ENCODE measurements at places on chromosomes 2 and 18.

- DNase-seq: no peak
Observed at GRCh38 chr2:28175028-28175427, 217.6 kb upstream of the FOSL2 start.

GRCh38 chr2:113703386-113704299, 52.8 kb downstream of the SLC35F5 start:
- DNase-seq: no peak

DNA sequence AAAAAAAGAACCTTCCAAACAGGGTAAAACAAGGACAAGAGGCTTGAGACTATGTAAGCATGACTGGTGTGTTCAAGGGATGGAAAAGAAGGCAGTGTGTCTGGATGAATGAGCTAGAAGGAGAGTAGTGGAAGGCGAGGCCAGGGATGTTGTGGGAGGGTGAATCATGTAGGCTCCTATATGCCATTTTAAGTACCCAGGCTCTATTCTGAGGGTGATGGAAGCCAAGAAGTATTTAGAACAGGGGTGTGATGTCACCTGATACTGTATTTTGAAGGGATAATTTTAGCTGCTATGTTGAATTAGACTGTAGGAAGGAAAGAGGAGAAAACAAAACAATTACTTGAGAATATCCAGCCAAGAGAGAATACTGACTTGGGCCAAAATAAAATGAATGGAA, 524.7 kb upstream of the CRIM1 start:
- DNase-seq: no peak

DNA sequence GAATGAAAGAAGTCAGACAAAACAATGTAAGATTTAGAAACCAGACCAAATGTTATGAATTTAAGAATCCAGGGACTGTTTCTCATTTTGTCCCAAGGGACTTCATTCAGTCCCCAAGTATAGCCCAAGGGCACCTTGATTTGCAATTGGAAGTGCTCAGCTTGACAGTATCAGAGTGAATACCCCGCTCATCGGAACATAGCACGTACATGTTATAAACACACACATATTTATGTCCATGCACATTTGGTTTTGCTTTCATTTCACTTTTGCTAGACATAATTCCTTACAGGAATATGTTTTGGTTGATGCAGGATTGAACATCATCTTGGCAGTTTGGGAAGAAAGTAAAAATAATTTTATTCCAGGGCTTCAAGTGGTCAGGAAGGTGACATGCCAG, 100.2 kb downstream of the PID1 start:
- no peak for DNase-seq

DNA sequence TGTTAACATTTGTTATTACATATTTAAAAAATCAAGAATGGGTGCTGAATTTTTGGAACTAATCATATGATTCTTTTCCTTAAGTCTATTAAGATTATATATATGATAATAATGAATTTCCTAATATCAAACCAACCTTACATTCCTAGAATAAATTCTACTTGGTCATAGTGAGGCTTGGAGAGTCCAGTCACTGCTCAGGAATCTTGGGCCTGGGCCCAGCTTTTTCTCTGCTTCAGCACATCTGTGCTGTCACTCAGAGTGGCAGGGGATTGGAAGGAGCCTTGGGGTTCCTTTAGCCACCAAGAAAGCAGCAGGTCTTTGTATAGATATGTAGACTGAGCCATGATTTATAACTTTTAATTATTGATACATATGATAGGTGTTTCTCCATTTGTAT, 19.9 kb upstream of the ZAP70 start:
- DNase-seq: no peak

GRCh38 chr2:9219027-9219445, 12.4 kb downstream of the ASAP2 start:
- no peak for DNase-seq

- DNase-seq: no peak
Observed at GRCh38 chr2:127860130-127860529, 2.2 kb upstream of the POLR2D start.

DNA sequence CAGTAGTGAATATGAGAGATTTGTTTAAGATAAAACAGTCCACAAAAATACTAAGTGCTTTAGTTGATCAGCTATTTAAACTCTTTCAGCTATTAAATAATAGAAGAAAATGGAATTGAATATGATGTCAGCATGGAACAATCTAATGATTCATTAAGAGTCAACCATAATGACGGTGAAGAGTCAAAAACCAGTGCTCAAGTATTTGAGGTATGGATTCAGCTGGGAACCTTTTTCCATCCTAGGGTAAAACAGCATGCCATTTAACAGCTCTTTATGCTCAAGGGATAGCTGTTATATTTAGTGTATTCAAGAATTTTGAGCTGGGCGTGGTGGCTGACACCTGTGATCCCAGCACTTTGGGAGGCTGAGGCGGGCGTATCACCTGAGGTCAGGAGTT, 29.7 kb downstream of the CARF start:
- no peak for DNase-seq

DNA sequence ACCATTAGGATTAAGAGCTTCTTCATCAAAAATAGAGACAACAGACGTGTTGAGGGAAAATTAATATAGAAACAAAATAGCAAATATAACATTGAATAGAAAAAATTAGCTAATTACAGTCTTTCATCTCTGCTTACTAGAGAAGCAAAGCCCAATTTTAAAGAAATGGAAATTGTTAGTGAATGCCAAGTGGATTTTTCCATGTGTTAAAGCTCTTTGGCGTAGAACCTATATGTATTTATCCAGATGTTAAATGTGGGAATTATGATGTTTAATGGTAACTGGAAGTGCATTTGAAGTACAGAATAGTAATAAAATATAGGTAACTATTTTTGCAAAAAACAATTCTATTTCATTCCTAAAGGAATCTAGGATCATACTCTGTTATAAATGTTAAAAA, 212.0 kb upstream of the COL3A1 start:
- DNase-seq: no peak

GRCh38 chr2:70128005-70128404, 40.7 kb downstream of the PCBP1 start:
- DNase-seq: no peak

DNA sequence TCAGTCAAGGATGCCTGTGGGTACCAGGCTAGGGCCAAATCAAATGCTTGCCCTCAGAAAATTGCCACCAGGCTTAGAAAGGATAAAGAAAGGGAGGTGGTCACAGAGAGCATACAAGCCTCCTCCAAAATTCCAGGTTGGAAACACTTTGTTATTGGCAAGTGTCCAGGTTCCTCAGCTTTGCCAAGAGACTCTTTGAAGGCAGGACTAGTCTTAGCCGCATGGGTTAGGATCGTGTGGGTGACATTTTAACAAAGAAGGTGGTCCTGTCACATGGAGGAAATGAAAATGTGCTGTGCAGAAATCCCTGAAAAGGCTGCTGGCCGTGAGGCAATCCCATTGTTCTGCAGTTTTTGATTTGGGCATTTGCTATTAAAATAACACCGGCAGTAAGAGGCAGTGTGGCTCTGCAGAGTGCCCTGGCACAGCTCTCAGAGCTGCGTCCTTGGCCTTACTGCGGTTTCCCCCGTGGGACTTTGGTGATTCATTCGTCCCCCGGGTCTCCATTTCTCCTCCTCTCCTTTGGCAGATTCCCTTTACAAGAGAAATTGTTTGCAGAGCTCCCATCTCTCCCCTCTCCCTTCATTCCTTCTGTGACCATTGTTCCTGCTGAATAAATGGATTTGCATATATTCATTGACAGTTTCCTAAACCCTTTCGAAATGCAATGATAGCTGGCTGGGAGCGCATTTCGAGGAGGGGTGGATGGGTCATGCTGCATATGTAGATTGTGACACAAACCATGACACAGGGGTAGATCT, 187.3 kb downstream of the VAPA start:
- DNase-seq: no peak

DNA sequence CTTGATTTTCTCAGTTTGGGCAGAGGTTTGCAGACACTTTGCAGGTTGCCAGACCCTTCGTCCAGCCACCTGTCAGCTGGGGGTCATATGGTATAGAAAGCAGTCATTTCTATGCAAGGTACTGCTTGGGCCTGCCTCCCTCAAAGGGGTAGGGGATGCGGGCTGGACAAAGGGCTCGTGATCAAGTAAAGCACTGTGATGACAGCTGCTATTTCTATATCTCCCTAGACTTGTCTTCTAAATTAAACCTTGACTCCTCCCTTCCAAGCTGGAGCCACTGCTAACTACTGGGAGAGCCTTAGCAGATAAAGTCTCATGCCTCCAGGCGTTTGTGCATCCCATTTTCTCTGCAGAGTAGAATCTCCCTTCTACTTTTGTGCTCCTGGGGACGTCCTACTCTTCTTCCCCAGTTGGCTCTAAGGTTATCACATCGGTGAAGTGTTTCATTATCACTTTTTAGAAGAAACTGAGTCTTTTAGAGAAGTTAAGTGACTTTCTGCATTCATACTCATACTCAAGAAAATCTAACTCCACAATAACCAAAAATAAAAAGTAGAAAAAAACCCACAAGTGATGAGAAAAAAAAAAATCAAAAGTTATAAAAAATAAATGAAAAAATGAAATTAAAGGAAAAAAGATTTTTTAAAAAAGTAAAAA, 710 bp upstream of the XRCC5 start:
- no peak for DNase-seq

- no peak for DNase-seq
Observed at GRCh38 chr2:226179010-226179409, 620.6 kb downstream of the IRS1 start.

Data from spinal cord (tissue), 10 donors.